Stimulated activated CD4-positive, alpha-beta T cell treated with anti-CD3 and anti-CD28 coated beads, Interleukin-1b, Interleukin-23, amount 100 ng/mL, for 1 hour (primary cell): ENCODE measurements at places on chromosomes 3 and 15.

- DNase-seq: no peak
Observed at GRCh38 chr3:30084971-30085403, 521.4 kb upstream of the TGFBR2 start.

DNA sequence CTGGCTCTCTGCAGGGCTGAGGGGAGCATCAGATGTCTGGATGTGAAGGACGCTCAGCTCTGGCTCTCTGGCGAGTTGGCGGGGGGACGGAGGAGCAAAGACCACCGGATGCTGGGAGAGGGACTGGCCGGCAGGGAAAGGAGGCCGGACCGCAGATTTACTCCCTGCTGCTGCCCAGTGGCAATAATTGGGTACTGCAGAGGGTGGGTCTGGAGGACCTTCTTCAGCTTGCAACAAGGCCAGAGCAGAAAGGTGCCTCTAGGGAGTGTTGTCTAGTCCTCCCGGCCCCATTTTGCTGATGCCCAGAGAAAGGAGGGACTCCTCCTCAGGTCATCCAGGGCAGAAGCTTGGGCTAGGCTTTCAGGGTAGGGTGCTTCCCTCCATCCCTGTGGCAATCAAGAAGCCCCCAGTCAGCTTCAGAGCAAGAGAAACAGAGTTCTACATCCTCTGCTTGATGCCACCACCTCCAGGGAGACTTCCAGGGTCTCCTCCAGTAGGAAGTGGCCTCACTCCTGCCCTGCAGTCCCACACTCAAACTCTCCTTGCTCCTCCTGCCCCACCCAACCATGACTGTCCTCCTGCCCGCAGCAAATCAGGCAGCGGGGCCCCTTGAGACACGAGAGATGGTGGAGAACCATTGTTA, 20.3 kb upstream of the CSPG4 start:
- peak; percentile 12 for DNase-seq

- DNase-seq: no peak
Observed at GRCh38 chr3:51916418-51916817, 13.3 kb upstream of the IQCF1 start.

DNA sequence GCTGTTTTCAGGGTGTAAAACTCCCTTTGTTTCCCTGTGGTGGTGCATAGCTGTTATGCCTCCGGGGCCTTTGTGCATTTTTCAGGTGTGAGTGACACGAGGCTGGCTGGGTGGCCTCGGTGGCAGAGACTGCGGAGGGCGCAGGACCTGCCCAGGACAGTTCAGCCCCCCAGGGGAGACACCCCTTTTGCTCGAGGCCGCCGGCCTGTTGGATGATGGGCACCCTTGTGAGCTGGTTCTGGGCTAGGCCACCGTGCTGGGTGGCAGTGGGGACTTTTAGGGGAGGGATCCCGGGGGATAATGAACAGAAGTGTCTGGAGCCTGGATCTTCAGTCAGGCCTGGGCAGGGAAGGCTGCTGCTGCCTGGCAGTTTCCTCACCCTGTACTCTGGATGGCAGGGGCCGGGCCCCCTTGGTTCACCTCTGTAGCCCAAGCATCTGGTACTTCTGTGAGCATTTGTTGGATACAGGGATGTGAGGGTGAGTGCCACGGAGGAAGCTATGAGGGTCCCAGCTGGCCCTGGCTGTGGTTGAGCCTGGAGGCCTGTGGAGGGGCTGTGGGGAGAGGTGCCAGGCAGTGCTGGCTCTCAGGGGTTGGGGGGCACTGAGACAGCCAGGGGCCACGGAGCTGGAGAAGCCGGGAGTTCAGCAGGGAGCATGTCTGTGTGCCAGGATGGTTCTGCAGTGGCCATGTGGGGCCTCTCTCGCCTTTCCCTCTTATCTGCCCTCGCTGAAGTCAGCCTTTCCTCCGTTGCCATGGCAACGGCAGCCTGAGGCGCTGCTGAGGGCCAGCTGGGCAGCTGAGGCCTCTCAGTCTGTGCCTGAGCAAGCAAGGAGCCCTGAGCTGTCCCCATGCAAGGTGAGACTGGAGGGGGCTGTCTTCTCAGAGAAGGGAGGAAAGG, 49.0 kb downstream of the KY start:
- no peak for DNase-seq

- no peak for DNase-seq
Observed at GRCh38 chr15:95910643-95911212, 419.8 kb upstream of the NR2F2 start.
